C1 segment of cervical spinal cord (tissue), 14 donors: ENCODE measurements at places on chromosomes 12 and 14.

DNA sequence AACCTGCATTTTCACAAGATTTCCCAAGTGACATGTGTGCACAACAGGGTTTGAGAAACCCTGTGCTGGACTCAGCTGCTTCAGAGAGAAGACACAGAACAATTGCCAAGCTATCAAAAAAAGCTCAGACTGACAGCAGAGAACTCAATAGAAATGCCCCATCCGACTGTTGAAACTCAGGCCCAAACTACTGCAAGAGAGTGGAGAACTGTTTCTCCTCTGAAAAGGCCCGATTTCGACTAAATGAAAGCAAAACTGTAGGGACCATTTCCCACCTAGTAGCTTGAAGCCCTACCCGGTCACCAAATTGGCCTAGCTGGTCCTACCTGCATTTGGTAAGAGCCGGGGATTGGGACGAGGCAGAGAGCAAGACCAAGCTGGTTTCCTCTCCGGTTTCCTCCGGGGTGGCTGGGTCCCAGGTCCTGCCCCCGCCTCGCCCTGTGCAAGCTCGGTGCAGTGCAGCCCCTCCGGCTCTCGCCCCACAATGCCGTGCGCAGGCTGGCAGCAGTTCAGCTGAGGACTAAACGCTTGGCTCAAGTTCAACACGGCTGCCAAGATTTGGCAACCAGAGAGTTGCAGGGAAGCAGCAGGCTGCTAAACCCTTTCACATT, 1180.6 kb downstream of the VRK1 start:
- DNase-seq: peak; percentile 66

- DNase-seq: no peak
Measured at GRCh38 chr12:40170593-40170992, 54.2 kb upstream of the LRRK2 start.

DNA sequence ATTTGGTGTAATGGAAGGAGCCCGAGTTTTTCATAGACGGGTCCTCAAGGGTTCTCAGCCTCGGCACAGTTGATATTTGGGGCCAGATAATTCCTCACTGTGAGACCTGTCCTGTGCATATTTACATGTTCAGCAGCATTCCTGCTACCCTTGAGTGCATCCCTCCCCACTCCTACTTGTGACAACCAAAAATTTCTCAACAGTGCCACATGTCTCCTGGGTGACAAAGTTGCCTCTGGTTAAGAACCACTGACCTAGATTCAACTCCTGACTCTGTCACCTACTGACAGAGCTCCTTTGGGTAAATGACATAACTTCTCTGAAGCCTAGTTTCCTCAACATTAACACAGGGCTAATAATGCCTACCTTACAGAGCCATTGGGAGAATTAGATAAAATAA, 60.4 kb downstream of the TTC9 start:
- DNase-seq: no peak

- DNase-seq: no peak
Measured at GRCh38 chr14:61564618-61565091, 130.7 kb upstream of the HIF1A start.
